ENCODE measurements at places on chromosomes 13 and 19.

GRCh38 chr19:31501427-31502195 lies 152.4 kb upstream of the TSHZ3 start:
- DNase-seq, result no peak

- DNase-seq, result no peak
Observed at GRCh38 chr13:43273362-43273761, 250.0 kb downstream of the DNAJC15 start.

GRCh38 chr19:15154002-15154612 lies 46.7 kb downstream of the NOTCH3 start:
- peak; percentile 70 for DNase-seq

- peak; percentile 98 for DNase-seq
Observed at GRCh38 chr13:40102854-40103253, 447.4 kb downstream of the COG6 start.

GRCh38 chr19:34254698-34255432 lies 511 bp downstream of the GARRE1 start:
- DNase-seq, result peak; percentile 65

DNA sequence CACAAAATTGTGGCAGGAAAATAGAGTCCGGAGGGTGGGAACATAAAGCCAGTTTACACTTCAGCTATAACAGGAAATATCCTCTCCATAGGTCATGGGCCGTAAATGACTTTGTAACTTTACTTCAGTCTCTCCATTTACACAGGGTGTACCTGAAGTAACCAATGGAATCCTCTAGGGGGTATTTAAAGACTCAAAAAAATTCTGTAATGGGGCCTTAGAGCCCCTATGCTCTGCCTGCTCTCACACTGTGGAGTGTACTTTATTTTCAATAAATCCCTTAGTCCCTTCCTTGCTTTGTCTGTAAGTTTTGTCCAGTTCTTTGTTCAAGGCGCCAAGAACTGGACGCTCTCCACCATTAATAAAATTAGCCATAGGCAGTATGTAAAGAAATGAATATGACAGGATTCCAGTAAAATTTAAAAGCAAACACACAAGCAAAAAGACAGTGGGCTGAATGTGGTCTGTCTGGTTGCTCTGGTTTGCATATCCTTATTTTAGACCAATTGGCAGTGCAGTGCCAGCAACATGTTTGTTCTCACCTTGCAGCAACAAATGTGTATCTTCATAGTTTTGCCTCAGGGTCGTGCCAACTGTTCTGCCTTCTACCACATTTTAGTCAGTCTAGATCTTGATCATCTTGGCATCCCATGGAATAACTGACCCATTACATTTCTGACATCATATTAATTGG lies 801.5 kb upstream of the SPRY2 start:
- DNase-seq, result no peak

DNA sequence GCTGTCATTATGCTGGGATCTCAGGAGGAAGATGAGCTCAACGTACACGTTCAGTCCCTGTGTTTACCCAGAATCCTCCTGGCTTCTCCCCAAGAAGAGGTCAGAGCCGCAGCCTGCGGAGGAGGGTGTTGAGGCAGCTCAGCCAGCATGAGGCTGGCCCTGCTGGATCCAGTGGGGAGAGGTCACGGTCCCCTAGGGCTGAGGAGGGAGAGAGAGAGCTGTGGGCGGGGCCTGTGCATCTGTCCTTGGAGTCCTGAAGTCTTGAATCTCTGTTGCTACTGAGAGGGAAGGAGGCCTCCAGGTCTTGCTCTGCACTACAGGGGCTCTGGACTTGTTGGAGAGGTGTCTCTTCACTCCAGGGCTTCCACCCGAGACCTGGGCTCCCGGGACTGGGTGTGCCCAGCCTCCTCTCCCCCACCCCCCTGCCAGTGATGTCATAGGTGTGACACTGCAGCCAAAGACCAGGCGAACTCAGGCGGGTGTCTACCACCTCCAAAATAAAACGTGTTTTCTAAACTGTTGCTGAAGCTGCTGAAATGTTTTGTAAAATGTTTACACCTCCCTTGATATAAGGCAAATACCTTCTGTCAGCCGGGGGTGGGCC lies 77.9 kb upstream of the KCTD15 start:
- no peak for DNase-seq

DNA sequence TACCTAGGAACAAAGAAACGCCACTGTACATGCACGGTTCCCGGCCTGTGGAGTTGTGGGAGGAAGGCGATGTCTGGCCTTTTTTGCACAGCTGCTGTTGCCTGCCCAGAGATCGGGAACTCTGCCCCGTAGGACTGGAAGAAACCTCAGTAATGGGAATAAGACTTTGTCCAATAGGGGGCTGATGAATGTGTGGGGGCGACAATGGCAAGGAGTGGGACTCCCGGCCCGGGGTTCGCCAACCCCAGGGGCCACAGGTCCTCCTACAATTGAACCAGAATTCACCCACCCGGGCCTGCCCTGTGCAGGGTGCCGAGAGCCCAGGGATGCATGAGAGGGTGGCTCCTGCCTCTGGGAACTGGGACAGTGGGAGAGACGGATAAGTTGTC lies 2.0 kb upstream of the CEBPA start:
- no peak for DNase-seq

GRCh38 chr19:34645551-34645950 lies 31.4 kb downstream of the SCGB2B2 start:
- DNase-seq, result no peak

DNA sequence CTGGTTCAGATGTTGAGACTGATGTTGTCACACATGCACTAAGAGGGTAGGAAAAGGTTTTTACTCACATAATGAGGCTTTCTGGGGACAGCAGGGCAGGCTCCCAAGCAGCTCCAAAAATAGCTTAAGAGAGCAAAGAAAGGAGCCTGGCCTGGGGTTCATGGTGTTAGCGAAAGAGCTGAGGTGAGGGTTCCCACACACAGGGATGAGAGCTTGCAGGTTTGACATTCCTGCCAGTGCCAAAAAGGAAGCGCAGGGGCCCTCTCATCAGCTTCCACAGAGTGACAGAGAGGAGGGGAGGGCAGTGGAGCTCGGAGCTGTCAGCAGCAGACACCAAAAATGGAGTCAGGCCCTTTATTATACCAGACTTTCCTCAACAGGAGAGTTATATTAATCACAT lies 65.5 kb upstream of the FAM216B start:
- DNase-seq, result no peak

DNA sequence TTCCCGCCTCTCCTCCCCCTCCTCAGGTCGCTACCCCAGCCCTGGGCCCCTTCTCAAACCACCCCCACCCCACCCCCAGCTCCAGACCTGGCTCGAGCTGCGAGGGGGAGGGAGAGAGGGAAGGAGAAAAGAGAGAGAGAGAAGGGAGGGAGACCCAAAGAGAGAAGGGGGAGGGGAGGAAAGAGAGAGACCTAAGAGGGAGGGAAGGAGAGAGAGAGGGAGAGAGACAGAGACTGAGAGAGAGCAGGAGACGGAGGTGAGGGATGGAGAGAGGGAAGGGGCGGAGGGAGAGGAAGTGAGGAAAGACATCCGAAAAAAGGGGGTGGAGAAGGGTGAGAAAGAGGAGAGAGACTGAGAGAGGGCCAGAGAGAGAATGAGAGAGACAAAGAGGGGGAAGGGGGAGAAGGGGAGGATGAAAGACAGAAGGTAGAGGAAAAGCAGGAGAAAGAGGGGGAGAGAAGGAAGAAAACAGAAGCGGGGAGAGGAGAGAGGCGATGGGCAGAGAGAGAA lies 2.0 kb upstream of the SPACA6 start:
- DNase-seq, result no peak

- DNase-seq, result no peak
Observed at GRCh38 chr13:40765602-40766001, 5.4 kb downstream of the MRPS31 start.
